ENCODE measurements at places on chromosomes 4 and X. TPM values are rescaled to one million over a fixed set of nuclear protein-coding genes. Genes with fewer than 3 reads are reported as not detected.

DNA sequence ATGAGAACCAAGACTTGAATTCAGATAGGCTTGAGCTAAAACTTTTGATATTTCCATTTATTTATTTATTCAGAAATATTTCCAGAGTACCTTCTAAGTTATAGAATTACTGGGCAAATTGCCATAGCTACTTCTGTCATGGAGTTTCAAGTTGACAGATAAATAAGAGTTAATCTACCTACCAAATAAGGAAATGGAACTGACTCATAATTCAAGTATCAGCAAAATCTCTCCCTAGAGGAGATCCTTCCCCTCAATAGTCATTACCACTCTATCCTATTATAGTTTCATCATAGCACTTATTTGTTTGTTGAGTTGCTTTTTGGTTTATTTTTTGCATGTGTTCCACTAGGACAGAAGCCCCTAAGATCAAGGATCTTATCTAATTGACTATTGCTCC lies 48.8 kb upstream of the CCSER1 start:
- DNase-seq: no peak

SPIN4 gene
- 6.2 TPM for total RNA-seq

ARHGAP36 gene
- not detected for total RNA-seq

GRCh38 chrX:99914635-99915034 lies 495.4 kb downstream of the PCDH19 start:
- DNase-seq: no peak

GRCh38 chr4:121875652-121876051 lies 5.4 kb upstream of the BBS7 start:
- no peak for DNase-seq

GRCh38 chr4:15240764-15241163 lies 187.1 kb upstream of the C1QTNF7 start:
- DNase-seq: no peak

DNA sequence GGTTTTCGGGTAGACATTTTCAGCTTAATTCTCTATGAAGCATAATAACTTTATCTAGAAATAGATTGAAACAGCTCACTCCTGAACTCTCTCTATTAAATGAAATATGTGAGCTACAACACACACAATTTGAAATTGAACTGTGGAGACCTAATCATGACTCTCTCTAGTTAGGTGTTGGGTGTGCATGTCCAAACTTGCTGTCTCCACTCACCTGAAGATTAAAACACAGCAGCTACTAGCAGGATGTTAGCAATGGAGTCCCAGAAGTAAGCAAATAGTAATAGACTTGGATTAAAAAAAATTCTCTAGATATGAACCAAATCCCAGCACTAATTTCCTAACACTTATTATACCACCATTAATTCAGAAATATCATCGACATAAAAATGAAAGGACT lies 173.1 kb downstream of the FSTL5 start:
- DNase-seq: no peak

MAGEA2 gene
- total RNA-seq: not detected

DGAT2L6 gene
- not detected for total RNA-seq

DNA sequence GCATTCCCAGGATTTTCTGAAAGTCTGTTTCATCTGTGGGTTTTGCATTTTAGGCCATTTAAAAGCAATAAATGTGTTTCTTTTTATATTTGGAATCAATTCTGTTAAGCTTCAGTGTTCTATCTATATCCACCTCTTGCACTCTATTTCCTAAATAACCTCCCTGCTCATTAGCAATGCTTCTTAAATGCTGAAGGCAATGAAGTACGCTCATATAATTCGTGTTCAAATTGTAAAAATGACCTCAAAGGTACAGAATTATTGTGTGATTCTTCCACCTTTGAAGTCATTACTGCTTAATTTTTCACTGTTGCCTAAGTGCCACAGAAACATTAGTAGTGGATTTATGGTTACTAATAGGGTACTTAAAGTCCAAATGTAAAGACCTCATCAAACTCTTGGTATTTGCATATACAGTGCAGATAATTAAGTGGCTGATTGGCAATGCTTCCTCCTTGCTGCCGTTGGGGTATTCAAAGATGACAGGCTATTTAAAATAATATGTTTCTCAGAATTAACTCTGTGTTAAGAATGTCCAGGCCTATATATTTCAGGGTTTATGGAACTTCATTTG lies 730.8 kb downstream of the TECRL start:
- DNase-seq: no peak

PABPC5 gene
- 6.2 TPM for total RNA-seq

DNA sequence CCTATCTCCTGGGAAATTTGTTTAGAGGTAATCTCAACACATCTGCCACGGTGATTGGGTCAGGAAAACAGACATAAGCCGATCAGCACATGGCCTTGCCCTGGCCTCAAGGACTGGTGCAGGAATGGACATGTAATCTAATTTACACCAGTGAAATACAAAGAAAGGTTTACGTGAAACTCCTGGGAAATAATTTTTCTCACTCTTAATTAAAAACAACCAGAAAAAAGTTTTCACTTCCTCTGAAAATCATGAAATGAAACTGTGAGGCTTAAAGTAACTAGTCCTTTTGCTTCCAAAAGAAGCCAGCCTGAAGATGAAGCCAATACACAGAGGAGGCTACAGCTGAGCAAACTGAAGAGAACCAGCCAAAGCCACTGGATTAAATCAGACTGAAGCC lies 154.1 kb upstream of the FAM241A start:
- no peak for DNase-seq

DNA sequence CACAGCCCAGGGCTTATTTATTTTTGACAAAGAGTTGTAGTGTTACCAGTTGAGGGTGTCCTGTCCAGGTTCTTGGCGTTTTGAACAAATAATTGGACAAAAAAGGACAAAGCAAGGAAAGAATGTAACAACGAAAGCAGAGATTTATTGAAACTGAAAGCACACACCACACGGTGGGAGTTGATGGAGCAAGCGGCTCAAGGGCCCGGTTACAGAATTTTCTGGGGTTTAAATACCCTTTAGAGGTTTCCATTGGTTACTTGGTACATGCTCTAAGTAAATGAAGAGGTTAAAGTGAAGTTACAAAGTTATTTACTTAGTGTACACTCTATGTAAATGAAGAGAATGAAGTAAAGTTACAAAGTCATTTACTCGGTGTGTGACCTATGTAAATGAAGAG lies 27.8 kb upstream of the OPHN1 start:
- no peak for DNase-seq

DNA sequence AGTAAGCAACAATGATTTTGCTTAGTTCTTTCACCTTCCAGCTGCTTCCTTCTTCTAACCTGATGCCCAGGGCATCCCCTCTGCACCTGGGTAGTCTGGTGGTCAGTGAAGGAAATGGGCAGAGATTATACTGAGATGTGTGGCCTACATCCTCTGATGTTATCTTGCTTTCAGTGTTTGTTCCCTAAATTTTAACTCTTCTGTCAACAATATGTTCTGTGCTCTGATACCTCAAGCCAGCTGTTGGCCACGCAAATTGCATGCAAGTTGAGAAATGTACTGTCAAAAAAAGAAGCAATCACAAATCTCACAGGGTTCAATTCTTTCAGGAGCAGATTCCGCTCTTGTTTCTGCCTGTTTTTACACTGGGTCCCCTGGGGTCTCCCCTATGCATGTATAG lies 73.8 kb downstream of the FBXW7 start:
- no peak for DNase-seq

GRCh38 chr4:79584902-79585301 lies 176.9 kb upstream of the GK2 start:
- no peak for DNase-seq

DNA sequence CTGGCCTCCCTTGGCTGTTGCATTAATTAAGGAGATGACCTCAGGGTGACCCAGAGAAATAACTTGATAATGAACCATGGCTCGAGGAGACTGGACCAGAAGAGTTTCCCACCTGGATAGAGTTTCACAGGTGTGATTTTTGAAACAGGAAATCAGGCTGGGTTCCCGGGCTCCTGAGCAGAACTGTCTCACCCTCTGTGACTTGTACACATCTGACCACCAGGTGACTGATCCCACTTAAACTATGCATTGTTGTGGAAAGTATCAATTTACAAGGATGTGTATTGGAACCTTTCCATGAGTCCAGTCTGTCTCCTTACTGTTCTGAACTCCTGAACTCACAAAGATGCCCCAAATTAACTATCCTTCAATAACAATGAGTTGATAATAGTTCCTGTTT lies 220.3 kb downstream of the PTTG2 start:
- DNase-seq: no peak

CNGA1 gene
- total RNA-seq: 2.8 TPM

DNA sequence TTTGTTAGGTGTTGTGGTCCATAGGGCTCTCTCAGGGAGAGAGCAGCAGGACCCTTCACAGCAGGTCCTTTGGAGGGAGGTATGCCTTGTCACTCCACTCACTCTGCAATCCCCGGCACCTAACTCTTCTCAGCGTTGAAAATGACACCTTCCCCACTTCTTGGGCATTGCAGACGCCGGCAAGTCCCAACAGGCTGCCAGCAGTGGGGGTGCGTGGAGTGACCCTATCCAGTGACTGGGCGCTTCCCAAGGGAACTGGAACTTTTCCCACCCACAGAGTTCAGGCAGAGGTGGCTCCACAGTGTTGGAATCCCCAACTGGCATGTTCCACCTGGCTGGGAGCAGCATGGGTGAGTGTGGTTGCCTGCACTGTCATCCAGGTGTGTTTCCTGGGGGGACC lies 705.1 kb upstream of the FRG1 start:
- no peak for DNase-seq

TACR3 gene
- total RNA-seq: not detected

SMARCAD1 gene
- total RNA-seq: 22.5 TPM

GPC3 gene
- 69.4 TPM for total RNA-seq

DNA sequence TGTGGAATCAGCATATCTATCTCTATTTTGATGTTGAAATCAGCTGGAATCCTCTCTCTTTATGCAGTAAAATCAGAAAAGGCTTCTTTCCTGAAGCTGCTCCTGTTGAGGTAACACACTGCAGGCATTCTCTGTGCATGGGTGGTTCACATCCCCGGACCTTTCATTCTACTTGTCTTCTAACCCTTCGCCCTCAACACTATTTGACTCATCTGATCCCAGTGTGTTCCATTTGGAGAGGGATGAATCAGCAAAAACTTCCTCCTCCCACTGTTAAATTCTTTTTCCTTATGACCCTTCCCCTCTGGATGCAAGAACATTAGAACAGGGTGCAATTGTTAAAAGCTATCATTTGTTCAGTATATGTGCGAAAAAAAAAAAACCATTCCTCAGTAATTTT lies 67.4 kb downstream of the RNF150 start:
- no peak for DNase-seq

DNA sequence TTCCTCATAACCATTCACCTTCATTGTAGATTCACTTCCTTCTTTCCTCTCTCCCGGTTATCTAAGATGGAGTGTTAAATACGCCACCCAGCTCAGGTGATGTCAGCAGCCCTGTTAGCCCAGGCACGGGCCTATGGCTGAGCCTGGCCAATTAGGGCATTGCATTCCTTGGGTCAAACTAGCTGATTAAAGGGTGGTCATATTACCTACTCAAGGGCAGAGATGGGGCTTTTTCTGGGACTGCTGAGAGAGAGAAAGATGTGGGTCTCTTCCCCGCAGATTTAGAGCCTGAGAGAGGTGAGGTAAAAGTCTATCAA lies 39.9 kb upstream of the AFAP1 start:
- DNase-seq: no peak
